ENCODE measurements at places on chromosomes 5 and 9. TPM values are rescaled to one million over a fixed set of nuclear protein-coding genes. Genes with fewer than 3 reads are reported as not detected.

The ASPN gene
- 113 TPM for total RNA-seq

- DNase-seq, result no peak
These were observed 77.3 kb downstream of the ANGPTL2 start for GRCh38 chr9:127045148-127045547.

- DNase-seq, result no peak
These were observed 21.3 kb downstream of the NREP start for GRCh38 chr5:111735583-111736270.

The SCGB3A2 gene
- not detected for total RNA-seq

DNA sequence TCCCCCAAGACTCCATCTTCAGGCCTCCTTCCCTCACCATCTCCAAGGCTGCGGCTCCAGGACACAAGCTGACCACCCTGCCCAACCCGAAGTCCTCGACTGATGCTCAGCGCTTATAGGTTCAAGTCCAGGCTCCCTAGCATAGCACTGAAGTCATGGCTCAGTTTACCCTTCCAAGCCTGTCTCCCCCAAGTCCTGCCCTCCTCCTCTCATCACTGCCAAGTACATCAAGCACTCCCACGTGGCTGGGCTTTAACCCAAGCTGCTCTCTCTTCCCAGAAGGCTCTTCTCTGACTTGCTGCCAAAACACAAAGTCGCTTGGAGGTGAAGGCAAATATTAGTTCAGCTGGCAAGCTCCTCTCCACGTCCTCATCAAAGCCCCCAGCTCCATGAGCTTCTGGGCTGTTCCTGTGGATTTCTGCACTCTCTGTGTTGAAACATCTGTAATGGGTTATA, 22.1 kb upstream of the MARCHF6 start:
- DNase-seq, result peak; percentile 72

DNA sequence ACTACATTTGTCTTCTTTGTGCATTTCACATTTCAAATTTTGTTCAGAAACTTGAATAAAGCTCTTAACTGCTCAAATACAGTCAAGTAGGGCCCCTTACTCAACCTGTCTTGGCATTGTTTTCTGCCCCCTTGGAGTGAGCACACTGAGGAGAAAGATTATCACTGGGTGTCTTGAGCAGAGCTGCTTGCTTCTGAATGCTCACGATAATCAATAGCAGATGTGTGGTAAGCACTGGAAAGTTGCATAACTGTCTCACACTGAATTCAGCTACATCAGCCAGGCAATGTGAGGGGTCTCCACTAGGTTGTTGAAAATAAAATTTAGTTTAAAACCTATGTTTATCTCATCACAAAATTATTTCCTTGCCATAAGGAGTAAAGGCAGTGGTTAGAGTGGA, 7.8 kb upstream of the TNFAIP8 start:
- DNase-seq, result no peak

- DNase-seq, result no peak
These were observed at the start of gene TMEM171 for GRCh38 chr5:73120222-73121118. TMEM171 (plus strand) TSS chr5:73120575; CDS start chr5:73123374, 2,799 bp downstream.

- no peak for DNase-seq
These were observed 46.9 kb upstream of the GAS1 start for GRCh38 chr9:86994231-86994630.

The BSPRY gene
- 0.48 TPM for total RNA-seq

DNA sequence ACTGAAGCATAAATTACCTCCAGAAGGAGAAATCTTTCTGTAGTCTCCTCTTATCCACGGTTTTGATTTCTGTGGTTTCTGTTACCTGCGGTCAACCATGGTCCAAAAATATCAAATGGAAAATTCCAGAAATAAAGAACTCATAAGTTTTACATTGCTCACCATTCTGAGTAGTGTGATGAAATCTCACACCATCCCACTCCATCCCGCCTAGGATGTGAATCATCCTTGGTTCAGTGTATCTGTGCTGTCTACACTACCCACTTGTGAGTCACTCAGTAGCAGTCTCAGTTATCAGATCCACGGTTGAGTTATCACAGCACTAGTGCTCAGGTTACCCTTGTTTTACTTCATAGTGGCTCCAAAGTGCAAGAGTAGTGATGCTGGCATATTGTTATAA, 371.2 kb downstream of the NFIB start:
- no peak for DNase-seq

DNA sequence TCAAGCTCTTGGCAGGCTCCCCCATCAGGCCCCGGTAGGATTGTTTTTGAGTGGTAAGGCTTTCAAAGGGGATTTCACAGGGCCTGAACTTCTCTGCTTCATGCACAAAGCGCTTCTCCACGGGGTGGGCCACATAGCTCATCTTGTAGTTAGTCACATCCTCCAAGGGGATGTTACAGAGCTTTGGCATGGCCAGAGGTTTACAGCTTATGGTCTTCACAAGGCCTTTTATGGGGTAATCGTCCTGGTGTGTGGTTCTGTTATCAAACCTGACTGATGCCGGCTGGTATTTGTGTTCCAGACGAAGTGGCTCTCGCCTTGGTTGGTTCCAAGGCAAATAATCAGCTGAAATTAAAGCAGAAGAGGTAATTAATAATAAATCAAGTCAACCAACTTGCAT, 104.3 kb downstream of the SAXO1 start:
- DNase-seq, result no peak

Data from aorta (tissue), 5 donors.